CD8-positive, alpha-beta T cell (primary cell): ENCODE measurements at places on chromosomes 7 and 10.

GRCh38 chr7:1255080-1255816, 22.6 kb downstream of the UNCX start:
- DNase-seq, result no peak

DNA sequence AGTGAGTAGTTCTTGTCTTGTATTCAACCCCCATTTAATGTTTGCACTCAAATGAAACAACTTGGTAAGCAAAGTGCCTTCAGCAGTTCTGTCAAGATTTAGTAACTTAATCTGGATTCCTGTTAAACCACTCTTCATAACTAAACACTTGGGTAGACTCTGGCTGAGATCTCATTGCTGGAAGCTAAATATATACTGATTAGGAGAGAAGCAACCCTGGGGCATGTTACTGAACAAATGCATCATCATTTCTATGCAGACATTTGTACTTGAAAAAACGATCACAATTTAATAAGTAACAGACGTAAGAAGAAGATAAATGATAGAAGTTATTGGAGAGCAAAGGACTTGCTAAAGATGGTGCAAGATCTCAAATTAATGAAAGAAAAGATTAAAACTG, 308.4 kb upstream of the POM121L12 start:
- DNase-seq, result no peak

- DNase-seq, result no peak
Measured at GRCh38 chr10:25704622-25705021, 229.4 kb upstream of the MYO3A start.

GRCh38 chr7:135918134-135918533, 59.0 kb downstream of the MTPN start:
- DNase-seq, result no peak

GRCh38 chr7:126696256-126697038, 556.3 kb downstream of the GRM8 start:
- no peak for DNase-seq

DNA sequence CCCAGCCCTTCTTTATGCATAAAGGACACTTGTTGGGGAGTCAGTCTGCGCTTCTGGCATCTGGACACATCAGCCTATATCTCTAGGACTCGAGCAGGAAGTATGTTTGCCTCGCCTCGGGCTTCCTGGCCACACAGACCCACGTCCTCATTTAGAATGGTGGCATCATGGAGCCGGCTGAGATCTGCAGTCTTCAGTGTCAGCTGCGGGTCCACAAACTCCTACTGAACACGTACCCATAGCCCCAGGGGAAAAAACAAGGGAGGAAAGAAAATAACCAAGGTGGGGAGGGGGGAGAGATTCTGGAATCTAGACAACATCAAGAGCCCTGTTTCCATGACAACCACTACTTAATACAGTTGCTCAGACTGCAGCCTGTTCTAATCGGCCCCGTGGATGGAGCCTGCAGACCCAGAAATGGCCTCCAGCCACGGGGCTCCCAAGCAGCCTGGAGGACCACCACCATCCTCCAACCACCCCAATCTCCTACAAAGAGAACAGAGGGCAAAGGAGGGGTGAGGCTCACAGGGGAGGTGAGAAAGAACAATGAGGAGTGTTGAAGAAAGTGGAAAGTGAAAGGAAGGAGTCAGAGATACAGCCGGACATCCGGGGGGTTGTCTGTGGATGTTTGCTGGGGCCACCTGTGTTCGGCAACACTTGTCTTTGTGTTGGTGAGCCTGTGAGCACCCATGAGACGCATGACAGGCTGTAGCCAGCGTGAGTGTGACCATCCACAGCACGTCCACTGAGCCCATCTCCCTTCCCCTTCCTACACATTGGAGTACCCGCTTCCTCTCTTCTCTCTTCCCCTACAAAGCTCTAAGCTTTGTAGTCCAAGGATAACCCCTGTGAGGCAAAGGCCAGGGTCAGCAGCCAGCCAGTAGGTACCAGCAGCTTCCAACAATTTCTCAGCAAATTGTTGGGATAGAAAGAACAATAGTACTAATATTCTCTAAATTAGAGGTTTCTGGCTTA, 141.0 kb downstream of the PLXNA4 start:
- DNase-seq, result no peak

DNA sequence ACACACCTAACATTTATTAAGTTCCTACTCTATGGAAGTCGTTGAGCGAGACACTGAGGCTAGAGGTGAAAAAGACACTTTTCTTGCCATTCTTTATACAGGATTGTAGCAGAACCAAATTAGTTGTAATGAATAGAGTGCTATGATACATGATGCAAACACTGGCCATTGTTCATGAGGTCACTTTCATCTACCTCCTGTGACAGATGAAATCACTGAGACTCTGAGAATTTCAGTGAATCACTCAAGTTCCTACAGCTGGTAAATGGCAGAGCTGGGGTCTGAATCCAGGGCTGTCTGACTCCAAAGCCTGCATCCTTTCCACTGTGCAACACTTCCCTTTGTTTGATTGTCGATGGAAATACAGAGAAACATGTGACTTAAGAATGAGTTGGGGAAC, 657.6 kb downstream of the LRMDA start:
- DNase-seq, result no peak

DNA sequence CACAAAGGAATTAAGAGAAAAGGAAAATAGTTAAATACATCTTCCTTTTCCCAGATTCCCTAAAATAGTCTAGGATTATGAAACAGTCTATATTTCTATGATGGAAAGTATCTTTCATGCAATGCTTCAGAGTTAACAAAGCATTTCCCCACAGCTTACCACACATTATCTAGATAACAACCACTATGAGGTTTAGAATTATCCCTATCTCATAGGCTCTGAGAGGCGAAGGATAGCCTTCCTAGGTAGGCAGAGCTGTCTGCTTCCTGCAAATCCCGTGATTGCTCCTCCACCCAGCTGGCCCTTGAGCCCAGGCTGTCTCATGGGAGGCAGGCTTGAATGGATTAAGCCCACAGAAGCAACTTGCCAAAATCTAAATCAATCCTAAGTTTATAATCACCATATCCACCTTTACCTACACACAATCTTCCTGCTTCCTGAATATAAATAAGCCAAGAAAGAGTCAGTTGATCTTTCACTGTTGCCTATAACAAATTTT, 321.4 kb upstream of the AOAH start:
- DNase-seq, result no peak

DNA sequence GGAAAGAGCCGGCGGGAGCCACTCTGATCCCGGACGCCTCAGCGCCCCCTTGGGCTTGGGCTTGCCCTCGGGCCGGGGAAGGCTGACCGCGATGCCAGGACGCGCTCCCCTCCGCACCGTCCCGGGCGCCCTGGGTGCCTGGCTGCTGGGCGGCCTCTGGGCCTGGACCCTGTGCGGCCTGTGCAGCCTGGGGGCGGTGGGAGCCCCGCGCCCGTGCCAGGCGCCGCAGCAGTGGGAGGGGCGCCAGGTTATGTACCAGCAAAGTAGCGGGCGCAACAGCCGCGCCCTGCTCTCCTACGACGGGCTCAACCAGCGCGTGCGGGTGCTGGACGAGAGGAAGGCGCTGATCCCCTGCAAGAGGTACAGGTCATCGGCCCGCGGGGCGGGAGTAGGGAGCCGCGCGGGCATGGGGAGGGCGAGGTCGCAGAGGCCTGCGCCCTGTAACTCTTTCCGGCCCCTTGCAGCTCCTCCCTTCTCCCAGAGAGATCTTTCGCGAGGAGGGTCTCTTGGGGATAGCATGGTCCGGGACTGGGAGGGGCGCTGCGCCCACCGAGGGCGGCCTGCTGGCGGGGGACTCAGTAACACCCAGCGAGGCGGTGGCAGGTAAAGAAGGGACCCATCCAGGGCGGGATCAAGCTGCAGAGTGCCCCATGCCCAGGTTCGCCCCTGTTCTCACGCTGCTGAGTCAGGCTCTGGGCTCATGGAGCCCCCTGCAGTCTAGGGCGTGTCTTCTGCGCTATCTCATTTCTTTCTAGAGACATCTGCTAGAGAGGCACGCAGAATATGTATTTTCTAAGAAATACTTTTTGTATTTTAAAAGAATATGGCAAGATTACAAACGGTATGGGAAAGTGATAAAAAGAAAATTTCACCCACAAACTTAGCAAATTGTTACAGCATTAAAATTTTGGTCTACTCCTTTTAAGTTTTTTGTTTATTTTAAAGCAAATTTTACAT, 687 bp downstream of the EPDR1 start:
- DNase-seq, result peak; percentile 24

GRCh38 chr7:112122144-112122543, 84.1 kb downstream of the DOCK4 start:
- DNase-seq, result no peak

GRCh38 chr7:22697876-22698606, 29.0 kb upstream of the IL6 start:
- no peak for DNase-seq

- no peak for DNase-seq
Measured at GRCh38 chr7:30199271-30199670, 64.5 kb downstream of the MTURN start.

GRCh38 chr10:29923416-29923965, 135.9 kb downstream of the JCAD start:
- no peak for DNase-seq

- no peak for DNase-seq
Measured at GRCh38 chr10:75606203-75606779, 174.9 kb downstream of the LRMDA start.

DNA sequence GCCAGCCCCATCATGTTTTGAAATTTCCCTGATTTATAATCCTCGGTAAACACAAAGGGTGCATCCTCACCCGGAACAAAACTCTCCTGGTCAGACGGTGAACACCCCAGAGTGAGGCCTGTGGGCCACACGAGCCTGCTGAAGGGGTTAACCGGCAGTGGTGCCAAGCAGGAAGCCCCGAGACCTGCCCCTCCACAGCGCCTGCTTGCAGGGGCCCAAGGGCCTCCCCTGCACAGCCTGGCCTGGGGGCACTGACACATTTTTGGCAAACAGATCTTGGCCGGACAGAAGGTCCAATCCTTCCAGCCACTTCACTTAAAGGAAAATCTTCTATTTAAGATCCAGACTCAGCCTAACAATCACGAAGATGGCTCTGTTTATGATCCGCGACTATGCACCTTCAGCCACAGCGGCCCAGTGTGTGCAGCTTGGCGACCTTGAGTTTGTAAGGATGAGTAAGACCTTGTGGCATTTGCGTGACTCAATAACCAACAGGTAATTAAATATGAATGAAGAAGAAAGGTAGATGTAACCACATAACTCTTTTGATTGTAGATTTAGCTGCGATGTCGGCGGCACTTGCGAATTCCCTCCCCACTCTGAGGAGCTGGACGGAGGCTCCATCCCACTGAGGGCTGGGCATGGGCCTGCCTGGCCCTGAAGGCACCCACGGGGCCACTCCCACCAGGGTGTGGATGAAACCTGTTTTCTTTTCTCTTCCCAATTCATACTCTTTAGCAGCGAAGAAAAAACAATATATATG, 328.2 kb downstream of the DNAJB6 start:
- no peak for DNase-seq

GRCh38 chr7:25854608-25855497, 297.1 kb upstream of the NFE2L3 start:
- DNase-seq, result no peak
